ENCODE measurements at places on chromosomes 4 and X.

DNA sequence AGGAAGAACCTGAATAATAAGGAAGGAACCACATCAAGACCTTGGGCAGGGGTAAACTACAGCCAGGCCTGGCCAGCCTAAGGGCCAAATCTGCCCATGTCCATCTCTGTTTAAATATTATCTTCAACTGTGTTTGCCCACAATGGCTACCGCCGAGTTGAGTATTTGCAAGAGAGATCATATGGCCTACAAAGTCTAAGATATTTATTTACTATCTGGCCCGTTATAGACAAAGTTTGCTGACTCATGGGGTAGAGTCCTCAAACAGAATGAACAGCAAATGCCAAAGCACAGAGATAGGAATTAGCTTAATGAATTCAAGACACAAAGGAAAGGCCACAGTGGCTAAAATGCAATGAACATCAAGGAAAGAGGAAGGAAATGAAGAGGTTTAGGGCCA lies 44.8 kb downstream of the RPS6KA3 start:
- no peak for DNase-seq

DNA sequence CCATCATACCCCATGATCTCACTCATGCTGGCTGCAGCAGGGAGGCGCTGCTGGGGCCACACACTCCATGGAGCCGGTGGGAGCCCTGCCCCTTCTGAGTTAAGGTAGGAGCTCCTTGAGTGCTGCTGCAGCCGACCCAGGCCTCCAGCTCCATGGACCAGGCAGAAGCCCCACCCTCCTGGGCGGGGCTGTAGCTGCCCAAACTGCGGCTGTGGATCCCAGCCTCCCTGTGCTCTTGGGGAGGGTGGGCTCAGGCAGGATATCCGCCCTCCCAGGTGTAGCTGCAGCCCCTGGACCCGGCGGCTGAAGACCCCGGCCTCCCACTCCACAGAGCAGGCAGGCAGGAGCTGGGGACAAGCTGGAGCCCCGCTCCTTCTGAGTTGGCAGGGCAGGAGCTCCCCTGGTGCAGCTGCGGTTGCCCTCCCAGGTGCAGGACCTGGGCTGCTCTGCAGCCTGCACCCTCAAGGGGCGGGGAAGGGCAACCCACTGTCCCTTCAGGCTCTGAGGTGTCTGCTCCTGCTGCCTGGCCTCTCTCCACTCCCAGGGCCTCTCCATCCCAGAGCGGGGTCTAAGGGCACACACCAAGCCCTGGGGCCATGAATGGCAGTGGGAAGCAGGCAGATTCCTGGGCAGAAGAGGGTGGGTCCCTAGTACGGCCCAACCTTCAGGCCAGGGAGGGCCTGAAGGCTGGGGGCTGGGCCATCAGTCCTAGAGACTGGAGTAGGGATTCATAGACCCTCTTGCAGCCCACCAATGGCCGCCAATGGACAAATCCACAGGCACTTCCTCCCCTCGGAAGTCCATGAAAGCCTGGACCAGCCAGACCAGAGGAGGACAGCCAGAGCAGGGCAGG lies 466.1 kb downstream of the DTHD1 start:
- DNase-seq: no peak

GRCh38 chr4:163958751-163959150 lies 464.3 kb downstream of the TMA16 start:
- no peak for DNase-seq

GRCh38 chrX:50108264-50108663 lies 92.5 kb downstream of the AKAP4 start:
- DNase-seq: no peak

- no peak for DNase-seq
These were observed 202.0 kb downstream of the DHX15 start for GRCh38 chr4:24382381-24382780.

GRCh38 chrX:39443240-39443639 lies 642.0 kb downstream of the MID1IP1 start:
- DNase-seq: no peak

DNA sequence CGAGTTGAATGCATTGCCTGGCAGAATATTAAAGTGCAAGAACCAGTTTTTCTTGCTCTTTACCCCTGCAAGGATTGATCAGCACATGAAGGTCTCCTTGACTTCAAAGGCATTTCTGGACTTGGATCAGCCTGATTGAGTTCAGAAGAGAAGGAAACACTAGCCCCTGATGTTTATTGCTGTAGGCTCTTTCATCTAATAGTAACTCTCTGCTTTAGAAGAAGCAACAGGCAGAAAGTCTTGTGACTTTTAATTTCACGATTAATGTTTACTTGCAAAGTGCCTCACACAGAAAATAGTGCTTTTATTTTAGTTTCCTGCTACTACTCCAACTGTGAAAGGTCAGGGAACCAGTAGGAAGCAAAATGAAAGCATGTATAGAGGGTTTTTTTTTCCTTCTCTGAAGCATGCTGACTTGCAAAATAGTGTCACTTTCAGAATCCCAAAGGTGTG lies 69.1 kb downstream of the PCDH7 start:
- no peak for DNase-seq

DNA sequence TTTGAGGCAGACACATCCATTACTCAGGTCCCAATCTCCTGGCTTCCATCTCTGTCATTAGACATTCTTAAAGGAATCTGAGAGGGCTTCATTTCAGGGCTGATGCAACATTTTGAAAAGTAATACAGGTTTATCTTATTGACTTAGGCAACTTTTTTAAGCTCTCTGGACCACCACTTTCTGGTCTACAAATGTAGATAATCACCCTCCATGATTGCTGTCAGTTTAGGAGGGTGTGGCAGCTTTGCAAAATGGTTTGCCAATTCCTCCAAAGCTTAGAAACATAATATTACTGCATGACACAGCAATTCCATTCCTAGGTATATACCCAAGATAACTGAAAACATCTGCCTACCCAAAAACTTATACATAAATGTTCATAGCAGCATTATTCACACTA lies 77.6 kb downstream of the ARHGAP6 start:
- DNase-seq: no peak

DNA sequence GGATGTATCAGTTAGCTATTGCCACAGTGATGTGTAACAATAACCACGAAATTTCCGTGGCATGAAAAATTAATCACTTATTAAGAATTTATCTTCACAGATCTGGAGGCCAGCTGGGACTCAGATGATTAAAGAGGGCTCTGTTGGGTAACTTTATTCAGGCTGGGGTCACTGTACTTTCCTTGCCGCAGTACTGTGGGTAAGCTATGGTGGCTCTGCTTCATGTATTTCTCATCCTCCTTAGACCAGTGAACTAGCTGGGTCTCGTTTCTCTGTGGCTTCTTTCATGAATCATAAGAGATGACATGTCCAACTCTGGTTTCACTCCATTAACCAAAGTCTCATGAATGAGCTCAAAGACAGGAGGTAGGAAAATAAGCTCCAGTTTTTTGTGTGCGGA lies 13.5 kb downstream of the TEX13B start:
- DNase-seq: no peak

- DNase-seq: no peak
These were observed 50.6 kb upstream of the ANKRD17 start for GRCh38 chr4:73309211-73309610.

GRCh38 chrX:34632384-34632783 lies 24.7 kb downstream of the TMEM47 start:
- no peak for DNase-seq

DNA sequence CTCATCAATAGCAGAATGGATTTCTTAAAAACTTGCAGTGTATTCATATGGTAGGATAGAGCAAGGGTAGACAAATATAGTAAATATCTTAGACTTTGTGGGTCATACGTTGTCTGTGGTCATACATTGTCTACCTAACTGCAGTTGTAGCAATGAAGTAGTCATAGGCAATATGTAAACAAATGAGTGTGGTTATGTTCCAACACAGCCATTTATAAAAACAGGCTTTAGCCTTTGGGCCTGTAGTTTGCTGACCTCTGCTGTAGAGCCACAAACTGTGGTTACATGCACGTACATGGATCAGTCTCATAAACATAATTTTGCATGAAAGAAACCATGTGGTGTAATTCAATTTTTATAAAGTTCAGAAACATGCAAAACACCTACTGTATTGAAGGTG lies 98.9 kb downstream of the LARP1B start:
- no peak for DNase-seq

DNA sequence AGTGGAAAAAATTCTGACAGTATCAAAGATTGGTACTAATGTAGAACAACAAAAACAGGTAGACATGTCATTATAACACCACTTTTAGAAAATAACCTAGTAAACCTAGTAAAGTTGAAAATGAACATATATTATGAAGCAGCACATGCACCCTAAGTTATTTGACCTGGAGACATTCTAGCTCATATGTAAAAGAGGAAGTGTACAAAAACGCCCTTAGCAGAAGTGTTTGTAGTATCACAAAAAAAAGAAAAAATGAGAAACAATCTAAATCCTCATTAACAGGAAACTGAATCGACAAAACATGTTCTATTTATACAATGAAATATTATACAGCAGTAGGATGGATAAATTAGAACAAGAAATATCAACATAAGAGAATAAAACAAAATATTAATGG lies 318.9 kb upstream of the PPP1R2C start:
- DNase-seq: no peak

DNA sequence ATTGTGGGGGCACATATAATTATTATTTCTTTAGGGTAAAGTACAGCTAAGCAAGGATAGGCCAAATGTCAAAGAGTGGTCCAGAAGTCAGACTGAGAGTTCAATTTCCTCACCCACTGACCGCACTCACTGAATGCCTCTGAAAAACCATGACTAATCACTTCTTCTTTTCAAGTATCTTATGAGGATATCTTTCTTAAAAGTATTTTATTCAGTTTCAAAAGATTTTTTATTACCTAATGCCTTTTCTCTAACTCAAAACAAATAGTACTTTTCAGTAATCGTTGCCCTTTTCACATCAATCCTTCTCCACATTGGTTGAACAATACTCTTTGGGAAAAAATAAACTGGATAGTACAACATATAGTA lies 61.7 kb upstream of the CAMK2D start:
- DNase-seq: no peak

DNA sequence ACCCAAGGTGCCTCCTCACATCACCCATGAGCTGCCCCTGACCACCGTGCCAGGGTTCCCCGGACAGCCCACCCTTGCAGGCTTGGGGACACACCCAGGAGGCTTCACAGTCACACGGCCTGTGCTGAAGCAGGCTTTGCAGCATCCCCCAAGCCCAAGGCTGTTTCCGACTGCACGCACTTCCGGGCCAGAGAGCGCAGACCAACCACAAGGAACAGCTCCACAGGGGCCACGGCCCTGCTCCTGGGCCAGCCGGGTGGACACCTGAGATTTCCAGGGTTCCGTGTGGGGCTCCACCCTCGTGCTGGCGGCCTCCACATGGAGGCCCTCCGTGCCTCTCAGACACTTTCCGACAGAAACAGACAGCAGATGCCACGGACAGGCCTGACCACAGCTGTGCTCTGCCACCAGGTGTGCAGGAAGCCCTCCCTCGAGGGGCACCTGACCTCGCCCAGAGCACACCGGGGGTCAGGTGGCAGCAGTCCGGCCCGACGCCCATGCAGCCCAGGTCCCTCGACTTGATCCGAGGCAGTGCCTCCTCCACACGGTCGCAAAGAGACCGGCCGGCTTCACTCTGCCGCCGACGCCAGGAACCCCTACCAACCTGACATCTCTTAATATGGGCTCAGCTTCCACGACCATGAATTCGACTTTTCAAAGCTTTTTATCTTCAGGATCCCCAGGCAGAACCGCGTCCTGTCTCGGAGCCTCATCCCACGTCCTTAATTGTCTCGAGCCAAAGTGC lies 8.0 kb downstream of the CTBP1 start:
- DNase-seq: no peak

- no peak for DNase-seq
These were observed 62.3 kb upstream of the PGRMC2 start for GRCh38 chr4:128349921-128350320.

DNA sequence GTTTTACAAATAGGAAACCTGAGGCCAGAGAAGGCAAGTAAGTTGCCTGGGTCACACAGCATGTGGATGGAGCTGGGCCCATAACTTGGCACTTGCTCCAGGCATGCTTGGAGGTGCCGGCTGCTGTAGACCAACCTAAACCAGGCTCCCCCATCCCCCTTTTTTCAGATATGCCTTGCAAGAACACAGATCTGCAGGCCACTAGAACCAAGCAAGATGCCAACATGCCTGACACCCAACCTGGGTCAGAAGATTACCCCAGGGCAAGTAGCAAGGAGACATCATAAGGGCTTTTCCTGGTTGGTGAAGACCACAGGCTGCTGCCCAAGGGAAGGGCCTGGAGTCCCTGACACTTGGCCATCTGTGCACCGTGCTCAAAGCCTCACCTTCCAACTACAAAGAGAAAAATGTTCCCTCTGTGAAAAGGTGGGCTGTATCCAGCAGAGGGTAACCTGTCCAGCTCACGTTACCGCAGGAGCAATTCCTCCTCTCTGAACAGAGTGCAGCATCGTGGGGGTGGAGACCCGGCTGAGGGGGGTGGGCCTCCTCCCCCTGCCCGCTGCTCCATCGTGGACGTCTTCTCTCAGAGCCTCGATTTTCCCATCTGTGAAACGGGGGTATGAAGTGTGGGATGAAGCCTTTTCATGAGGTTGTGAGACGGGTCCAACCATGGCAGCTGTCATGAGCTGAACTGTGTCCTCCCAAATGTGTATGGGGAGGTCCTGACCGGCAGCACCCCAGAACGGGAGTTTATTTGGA lies 23.0 kb downstream of the HMX1 start:
- no peak for DNase-seq

GRCh38 chr4:123288309-123289025 lies 108.1 kb upstream of the SPRY1 start:
- DNase-seq: no peak

GRCh38 chr4:26127851-26128337 lies 192.9 kb upstream of the RBPJ start:
- no peak for DNase-seq

DNA sequence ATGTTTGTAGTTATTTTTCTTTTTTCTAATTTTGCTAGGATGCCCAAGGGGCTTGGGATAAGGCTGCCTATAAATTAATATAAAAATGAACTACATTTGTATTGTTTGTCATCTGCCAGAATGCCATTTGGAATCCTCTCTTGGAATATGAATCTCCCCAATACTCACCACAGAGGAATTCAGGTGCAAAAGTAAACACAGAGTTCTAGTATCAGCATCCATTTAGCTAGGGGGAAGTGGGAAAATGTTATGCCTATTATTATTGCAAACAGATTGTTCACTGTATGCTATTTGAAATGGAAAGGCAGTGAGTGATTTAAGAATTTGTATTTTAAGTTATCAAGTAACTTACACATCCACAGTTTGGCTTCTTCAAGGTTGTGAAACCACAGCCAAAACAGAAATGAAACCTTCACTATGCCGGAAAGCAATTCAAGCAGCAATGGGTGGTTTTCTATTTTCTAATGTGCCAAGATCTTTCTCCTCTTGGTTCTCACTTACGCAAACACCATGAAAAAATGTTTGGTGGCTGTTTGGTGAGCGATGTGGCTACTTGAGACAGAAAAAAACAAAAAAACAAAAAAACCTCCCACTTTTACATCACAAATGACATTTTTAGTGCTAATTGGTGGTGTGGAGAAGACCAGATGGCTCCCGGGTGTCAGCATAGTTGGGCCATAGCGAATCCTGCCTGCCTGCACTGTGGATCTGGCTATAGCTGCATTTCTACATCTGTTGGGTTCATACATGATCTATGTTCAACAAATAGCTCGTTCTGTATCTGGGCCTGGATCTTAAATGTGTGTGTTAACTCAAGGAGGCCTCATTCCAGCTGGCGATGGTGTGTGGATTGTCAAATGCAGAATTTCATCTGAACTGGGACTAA lies 200.8 kb upstream of the GIMD1 start:
- no peak for DNase-seq

- DNase-seq: no peak
These were observed 12.5 kb upstream of the HS3ST1 start for GRCh38 chr4:11441194-11441556.

GRCh38 chrX:21509912-21510311 lies 135.7 kb downstream of the CNKSR2 start:
- DNase-seq: no peak

All from cortex of kidney (tissue), 1 donor.